ENCODE measurements at places on chromosomes 5 and 9.

DNA sequence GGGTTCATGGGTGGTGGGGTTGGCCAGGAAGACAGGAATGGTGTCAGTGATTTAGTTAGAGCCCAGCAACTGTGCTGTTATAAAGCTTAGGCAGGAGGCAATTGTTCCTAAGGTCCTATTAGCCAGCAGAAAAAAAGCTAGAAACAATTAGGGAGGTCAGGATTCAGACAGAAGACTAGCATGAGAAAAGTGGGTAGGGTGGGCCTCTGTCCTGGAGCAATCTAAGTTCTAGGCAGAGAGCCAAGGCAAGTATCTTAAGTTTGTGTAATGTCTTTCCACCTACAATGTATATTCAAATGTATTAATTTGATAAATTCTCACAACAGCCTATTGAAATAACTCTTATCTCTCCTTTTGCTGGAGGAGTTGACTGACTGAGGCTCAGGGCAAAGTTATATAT, 6.1 kb upstream of the ZFAND5 start:
- DNase-seq: no peak

GRCh38 chr5:14595189-14595588, 13.6 kb downstream of the OTULINL start:
- no peak for DNase-seq

GRCh38 chr9:16516891-16517290, 353.6 kb downstream of the BNC2 start:
- no peak for DNase-seq

GRCh38 chr9:35569206-35569605, 35.9 kb upstream of the TESK1 start:
- DNase-seq: no peak

- no peak for DNase-seq
These were observed 20.5 kb downstream of the MVB12B start for GRCh38 chr9:126347093-126347492.

DNA sequence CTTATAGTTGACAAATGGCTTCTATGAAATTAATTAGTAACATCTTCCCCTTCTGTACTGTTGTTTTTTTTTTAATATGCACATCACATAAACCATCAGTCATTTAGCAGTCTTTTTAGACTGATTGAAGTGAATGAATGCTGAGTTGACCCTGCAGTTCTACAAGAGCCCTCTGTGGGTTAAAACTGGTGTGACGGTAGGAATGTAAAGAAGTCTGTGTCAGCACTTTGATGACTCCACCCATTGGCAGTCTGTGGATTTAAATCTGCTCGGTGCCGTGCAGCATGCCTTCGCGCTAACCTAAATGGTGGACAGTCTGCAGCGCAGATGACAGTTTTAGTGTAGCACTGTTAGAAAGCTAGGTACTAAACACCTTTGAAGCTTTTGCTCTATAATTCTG, 3.1 kb downstream of the GTF3C4 start:
- DNase-seq: no peak

DNA sequence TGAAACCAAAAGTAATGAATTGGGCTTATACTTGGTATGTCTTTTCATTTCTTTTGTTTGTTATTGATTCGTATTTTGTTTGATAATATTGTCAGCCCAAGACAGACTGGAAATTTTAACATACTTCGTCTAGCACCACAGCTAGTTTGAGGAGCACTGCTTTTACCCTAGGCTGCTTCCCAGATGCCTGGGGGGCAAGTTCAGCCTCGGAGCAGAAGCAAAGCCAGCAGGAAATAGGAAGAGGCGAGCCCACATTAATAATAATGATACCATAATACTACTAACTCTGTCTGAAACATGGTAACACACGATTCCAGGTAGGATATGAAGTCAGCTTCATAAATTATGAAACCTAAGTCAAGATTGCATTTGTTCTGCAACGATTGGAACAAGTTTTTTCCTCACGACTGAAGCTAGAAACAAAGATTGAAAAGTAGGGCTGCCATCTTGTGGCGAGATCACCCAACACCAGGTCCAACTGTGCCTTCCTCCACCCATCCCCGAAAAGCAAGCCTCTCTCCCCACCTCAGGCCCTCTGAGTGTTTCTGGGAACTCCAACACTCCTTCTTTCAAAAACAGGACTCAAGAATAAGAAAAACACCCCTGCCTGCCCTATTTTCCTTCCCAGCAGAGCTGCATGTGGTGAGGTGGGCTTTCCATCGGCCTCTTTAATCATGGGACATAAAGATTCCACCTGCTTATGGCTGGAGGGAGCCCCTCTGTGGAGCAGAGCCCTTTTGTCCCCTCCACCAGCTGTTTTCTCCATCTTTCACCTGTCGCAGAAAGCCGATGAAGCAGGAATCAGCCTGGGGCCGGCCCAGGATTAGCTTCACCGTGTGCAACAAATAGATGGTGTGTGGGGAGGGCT, 236.4 kb downstream of the CAAP1 start:
- no peak for DNase-seq

- no peak for DNase-seq
These were observed 1.2 kb upstream of the GPBP1 start for GRCh38 chr5:57172466-57173318.

- DNase-seq: no peak
These were observed 308.9 kb downstream of the NR2F1-AS1 start for GRCh38 chr5:93272108-93272507.

DNA sequence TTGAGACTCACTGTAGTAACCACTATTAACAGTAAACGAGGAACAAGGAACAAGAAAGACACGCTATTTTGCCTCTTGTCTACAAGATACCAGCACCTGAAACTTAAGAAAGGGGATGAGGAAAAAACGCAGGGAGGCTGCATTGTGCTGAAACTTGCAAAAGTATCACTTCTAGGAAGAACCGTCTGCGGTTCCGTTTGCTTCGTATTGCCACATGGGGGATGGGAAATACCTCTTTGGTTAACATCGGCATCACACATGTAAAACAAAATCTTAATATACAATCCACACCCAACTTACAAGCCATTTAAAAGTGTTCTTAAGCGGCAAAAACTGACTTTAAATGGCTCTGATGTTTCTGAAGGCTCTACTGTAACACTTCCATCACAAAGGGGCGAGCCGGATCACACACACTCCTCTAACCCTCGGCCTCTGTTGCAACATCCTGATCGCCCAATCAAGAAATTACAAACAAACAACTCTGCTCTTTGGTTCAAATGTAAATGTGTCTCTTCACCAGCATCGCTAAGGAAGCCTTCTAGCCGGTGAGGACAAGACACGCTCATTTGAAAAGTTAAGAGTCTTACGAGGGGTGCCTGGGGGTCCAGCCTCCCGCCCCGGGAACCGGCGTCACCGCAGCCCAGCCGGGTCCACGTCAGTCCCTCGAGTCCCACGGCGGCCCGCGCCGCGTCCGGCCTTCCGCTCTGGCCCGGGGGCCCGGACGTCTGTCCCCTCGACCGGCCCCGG, 621 bp downstream of the SEC16A start:
- DNase-seq: no peak

GRCh38 chr9:70052768-70053167, 9.1 kb downstream of the MAMDC2 start:
- no peak for DNase-seq

GRCh38 chr5:123754908-123755307, 242.9 kb downstream of the CSNK1G3 start:
- no peak for DNase-seq

DNA sequence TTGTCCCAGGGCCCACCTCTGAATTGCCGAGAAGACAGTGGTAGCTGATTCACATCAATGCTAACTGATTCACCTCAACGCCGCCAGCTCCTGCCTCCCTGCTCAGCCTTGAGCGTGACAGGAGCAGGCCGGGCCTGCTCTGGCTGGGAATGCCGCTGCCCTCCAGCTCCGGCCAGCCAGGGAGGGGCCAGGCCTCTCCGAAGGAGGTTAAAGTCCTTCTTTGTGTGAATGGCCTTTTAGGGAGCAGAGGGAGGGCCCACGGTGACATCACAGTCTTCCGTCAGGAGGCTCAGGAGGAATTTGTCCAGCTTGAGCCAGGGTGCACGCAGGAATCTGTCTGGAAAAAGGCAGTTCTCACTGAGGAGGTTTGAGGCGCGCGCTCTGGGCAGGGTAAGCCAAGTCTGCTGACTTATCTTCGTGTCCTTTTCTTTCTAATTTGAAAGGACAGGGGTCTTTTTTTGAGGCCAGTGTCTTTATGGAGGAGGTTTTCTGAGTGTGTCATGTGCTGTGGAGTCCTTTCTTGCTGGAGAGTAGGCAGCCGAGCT, 82.7 kb downstream of the C9orf152 start:
- no peak for DNase-seq

- no peak for DNase-seq
These were observed 43.9 kb downstream of the ZNF608 start for GRCh38 chr5:124702525-124702924.

DNA sequence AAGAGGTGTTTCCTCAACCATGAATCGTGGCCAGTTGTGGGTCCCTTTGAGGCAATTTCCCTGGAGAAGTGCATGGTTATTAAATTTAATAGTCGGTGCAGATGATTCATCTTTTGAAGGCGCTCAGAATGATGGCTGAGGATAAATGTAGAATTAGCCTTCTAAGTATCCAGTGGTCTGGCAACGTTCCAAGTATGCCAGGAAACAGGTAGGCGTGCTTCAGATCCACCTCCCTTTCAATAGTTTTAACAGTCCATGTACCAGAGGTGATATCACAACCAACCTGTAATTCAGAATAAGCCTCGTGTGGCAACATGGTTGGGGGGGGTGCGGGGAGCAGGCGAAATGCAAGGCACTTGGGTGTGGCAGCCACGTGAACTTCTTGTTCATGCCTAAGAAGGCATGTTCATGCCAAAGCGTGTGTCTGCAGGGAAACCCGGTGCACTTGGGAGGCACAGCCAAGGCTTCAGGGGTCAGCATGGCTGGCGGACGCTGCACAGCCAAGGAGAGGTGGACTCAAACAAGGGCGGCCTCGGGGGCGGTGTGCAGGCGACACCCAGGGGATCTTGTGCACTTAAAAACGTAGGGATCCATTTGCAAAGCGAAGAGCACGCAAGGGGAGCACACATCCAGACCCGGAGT, 5.2 kb upstream of the NKD2 start:
- no peak for DNase-seq

DNA sequence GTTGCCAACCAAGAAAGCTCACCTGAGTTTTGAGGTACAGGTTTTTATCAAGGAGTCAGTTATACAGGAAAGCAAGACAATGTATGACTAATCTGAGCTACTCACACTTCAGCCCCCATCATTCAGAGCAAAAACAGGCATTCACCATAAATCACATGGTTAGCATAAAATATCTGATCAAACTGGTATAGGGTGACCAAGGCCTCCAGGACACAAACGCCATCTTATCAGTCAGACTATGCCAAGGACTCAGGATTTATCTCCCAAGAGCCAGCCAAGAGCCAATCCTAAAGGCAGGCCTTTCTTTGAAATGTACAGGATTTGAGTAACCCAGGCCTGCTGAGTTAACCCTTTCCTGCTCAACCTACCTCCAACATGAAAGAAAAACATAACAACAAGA, 313.0 kb upstream of the NREP start:
- no peak for DNase-seq

DNA sequence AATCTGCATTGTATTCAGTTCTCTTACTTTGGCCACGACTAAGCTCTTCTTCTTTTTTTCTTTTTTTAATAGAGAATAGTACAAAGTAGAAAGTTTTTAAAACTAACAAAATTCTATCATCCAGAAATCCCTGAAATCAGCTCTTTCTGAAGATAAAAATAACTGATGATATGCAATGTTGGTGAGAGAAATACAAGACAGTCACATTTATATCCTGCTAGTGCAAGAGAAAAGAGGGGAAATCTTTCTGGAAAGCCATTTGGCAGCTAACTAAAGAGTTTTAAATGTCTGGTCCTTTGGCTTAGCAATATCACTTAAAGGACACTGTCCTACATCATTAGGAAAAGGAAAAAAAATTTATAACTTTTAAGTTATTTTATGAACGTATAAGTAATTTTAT, 27.0 kb upstream of the FREM1 start:
- no peak for DNase-seq

DNA sequence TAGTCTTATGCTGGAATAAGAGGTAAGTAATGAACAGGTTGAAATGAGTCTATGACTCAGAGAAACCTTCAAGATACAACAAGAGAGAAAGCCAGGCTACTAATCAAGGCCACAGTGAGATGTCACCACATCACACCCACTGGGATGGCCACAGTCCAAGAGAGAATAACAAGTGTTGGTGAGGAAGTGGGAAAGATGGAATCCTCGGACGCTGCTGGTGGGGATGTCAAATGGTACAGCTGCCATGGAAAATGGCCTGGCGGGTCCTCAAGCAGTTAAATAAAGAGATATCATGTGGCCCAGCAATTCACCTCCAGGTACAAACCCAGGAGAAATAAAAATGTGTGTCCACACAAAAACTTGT, 41.9 kb upstream of the NEURL1B start:
- DNase-seq: no peak

- DNase-seq: no peak
These were observed 145.6 kb downstream of the MUSK start for GRCh38 chr9:110814159-110814558.

- no peak for DNase-seq
These were observed 479.4 kb downstream of the RASEF start for GRCh38 chr9:82583524-82583923.

- DNase-seq: peak; percentile 18
These were observed 607 bp downstream of the UHRF2 start for GRCh38 chr9:6413365-6414246.

GRCh38 chr5:93954421-93955069, 213.1 kb upstream of the POU5F2 start:
- no peak for DNase-seq

- no peak for DNase-seq
These were observed at the start of gene FAM221B for GRCh38 chr9:35828716-35829083. FAM221B (minus strand) TSS chr9:35828732; CDS start chr9:35826161, 2,571 bp downstream.

DNA sequence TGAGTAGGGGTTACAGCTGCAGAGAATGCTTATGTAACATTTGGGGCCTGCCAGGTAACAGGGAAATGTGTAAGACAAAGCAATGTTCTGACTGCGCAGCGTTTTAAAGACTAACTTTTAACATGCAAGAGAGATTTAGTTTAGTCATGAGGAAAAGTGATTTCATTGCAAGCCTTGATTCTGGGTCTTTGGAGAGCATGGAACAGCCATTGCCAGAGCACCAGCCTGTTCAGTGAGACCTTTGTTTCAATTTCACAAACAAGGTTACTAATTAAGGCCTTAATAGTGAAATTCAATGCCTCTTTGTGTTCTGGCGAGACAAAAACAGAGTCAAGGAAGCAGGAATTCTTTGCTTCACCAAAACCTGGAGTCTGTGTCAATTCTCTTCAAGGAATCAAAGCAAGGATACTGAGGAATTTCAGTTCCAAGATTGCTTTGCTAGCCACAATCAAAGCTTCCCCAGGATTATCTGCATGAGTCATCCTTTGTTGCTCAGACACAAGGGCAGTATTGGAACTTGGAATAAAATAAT, 14.4 kb downstream of the CKMT2 start:
- DNase-seq: no peak

- DNase-seq: no peak
These were observed 8.3 kb upstream of the MED7 start for GRCh38 chr5:157150995-157151394.
